ENCODE measurements at places on chromosomes 5 and 9. TPM values are rescaled to one million over a fixed set of nuclear protein-coding genes. Genes with fewer than 3 reads are reported as not detected.

DNA sequence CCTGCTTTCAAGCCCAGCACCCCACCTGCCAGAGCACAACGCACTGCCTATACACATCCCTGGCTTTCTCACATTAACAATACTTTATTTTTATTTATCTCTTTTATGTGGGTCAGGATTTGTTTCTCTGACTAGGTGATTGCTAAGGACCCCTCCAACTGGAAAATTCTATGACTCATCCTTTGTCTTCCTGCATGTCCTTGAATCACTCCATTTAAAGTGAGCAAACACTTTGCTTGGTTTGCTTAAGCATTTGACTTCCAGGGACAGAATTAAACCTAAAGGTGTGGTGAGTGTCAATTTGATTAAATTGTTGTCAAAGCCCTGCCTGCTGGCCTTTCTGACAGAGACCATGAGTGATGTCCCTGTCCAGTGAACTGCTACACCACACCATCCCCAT, 536.5 kb upstream of the BRINP1 start:
- no peak for DNase-seq

Gene PCDHB15
- total RNA-seq, result 3.4 TPM

DNA sequence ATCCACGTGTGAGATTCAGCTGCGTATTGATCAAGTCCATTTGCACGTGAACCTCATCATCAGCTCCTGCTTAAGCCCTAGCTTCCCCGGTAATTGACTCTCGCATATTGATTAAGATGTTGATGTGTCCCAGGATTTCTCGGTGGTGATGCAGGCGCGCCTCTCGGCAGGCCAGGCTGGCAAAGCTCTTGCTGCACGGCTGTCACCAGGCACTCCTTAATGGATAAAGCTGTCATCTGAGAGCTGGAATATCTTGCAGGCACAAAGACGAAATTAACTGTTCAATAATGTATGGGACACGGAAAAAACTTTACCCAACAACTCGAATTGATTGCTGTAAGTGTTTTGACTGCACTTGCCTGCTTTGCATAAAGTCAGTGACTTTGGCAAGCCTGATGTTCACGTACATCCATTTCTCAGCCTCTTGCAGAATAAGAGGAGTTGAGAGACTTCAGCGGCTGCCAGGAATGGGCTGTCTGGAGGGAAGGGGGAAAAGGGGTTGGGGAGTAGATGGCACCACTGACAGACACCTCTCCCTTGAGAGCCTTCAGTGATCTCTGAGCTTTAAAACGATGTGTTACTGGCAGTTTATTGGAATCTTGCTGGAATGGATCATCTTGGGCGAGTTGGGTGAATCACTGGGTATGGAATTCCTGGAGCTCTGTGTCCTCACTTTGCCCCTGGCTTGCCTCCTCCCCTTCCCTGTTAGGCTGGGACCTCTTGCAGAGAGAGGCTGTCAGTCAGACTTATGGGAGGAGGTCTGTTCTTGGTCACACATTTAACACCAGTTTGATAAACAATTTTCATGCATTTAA, 650.3 kb downstream of the CCDC171 start:
- no peak for DNase-seq

GRCh38 chr5:134115806-134116175, 1.3 kb downstream of the TCF7 start:
- no peak for DNase-seq

Gene DCANP1
- total RNA-seq, result not detected

GRCh38 chr9:133873009-133873408, 119.1 kb downstream of the VAV2 start:
- no peak for DNase-seq

GRCh38 chr5:3845230-3845629, 249.6 kb downstream of the IRX1 start:
- no peak for DNase-seq

DNA sequence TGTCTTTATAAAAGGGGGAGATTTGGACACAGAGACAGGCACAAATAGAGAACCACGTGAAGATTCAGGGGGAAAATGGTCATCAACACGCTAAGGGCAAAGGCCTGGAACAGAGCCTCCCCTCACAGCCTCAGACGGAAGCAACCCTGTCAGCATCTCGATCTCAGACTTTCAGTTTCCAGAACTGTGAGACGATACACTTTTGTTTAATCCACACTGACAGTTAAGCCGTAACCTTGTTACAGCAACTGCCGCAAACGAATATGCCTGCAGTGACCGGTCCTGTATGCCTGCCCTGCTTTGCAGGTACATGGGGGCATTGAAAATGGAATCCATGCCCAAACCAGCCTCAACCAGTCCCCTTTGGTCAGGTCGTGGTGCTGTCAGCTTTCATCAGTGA, 139.5 kb downstream of the ATPSCKMT start:
- DNase-seq, result no peak

DNA sequence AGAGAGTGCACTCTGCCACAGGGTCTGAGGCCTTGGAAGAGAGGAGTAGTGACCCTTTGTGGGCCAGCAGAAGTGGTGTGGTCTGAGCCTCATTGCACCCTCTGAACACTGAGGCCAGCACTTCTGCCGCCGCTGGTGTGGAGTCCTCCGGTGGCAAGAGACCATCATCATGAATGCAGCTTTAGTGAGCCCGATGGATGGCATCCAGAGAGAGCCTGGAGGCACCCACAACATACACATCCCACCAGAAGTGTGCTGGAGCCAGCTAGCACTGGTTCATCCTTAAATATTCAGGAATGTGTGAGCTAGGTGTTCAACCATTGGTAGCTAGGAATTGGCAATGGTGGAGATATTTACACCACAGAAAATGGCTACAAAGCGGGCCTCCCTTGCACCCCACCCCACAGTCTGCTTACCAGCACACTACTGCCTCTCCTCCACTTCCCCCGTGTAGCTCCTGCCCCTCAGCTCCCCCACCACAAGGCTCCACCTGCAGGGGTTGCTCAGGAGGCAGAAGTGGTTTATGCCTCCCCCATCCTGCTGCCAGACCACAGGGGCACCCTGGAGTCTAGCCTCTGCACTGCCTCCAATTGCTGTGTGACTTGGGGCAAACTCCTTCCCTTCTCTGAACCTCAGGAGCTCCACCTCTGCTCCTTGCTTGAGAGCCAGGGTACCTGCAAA, 16.4 kb downstream of the SLC6A7 start:
- DNase-seq, result no peak

- no peak for DNase-seq
Measured at GRCh38 chr5:165209101-165209727, 1703.8 kb downstream of the MAT2B start.

Gene SMIM27
- 8.1 TPM for total RNA-seq

- DNase-seq, result no peak
Measured at GRCh38 chr5:73496984-73497457, 1.2 kb upstream of the BTF3 start.

DNA sequence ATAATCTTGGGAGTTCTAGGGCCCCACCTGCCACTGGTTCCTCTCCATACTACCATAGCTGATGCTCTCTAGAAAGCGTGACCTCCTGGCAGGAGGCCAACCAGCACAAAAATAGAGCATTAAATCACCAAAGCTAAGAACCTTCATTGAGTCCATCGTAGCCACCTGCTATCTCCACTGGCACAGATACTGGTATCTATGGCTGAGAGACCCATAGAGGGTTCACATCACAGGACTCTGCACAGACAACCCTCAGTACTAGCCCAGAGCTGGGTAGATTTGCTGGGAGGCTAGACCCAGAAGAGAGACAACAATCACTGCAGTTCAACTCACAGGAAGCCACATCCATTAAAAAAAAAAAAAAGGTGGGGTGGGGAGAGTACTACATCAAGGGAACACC, 509.1 kb downstream of the DTWD2 start:
- DNase-seq, result no peak

Gene PLEKHG4B
- total RNA-seq, result not detected

- no peak for DNase-seq
Measured at GRCh38 chr5:177346820-177347219, 4.6 kb downstream of the LMAN2 start.

Gene MLANA
- not detected for total RNA-seq

- DNase-seq, result no peak
Measured at GRCh38 chr9:37289631-37290030, 132.9 kb upstream of the GRHPR start.

Gene ZFP37
- total RNA-seq, result 2.0 TPM

DNA sequence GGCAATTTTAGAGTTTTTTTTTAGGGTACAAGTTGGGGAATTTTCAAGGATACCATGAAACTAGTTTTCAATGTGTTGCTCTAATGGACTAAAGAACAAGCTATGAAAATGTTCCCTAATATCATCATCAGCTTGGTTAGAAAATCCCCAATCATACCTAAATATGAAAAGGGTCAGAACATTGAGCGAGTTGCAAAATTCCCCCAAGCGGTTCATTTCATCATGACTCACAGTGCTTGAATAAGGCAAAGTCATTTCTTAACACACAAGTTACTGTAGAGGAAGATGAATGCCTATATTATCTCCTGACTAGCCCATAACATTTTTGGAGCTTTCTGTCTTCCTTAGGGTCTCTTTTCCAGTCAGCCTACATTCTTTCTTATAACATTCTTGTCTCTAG, 62.7 kb downstream of the ST8SIA4 start:
- no peak for DNase-seq

GRCh38 chr9:92350740-92351133, 25.0 kb downstream of the CENPP start:
- DNase-seq, result no peak

DNA sequence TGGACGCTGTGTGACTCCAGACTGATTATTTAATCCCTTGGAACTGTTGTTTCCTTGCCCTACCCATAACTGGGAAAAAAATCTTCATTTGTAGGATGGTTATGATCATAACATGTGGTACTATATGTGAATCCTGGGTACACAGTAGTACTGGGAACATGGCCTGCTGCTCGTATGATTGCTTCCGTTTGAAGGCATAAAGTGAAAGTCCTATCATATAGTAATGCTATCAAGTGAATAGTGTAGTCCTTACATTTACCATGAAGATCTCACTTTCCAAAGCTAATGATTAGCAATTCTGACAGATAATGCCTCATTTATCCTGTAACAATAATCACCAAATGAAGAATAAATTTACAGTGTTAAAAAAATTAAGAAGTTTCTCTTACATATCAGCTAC, 53.2 kb downstream of the MEF2C start:
- DNase-seq, result no peak

- no peak for DNase-seq
Measured at GRCh38 chr9:74001382-74001781, 495.8 kb upstream of the RORB start.

- DNase-seq, result no peak
Measured at GRCh38 chr5:103505581-103506305, 56.8 kb downstream of the NUDT12 start.

DNA sequence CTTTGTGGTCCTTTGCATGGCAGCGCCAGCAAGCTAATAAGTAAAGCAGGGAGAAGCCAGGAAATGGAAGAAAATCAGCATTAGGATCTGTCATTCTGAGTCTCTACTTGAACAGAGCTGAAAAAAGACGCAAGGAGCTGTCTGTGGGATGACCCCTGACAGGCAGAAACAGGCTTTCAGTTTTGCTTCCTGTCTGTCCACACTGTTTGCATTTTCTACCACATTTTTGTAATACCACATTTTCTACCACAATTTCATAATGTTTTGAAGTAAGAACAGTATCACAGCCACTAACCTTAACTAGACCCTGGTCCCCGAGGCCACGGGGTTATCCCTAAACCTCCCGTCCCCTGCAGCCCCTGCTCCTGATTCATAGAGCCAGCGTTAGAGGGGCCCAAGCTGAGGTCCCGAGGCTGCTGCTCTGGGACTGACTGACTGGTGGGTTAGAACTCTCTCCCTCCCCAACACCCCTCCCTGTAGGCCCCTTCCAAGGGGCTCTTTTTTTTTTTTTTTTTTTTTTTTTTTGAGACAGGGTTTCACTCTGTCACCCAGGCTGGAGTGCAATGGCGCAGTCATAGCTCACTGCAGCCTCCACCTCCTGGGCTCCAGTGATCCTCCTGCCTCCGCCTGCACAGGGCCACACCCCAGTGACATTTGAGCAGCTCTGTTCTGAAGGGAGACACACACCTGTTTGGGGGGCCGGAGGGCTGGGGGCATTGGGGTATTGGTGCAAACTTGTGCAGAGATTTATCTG, 4.0 kb upstream of the CLIC3 start:
- DNase-seq, result no peak

GRCh38 chr5:129322968-129323367, 137.1 kb upstream of the ADAMTS19 start:
- DNase-seq, result no peak

DNA sequence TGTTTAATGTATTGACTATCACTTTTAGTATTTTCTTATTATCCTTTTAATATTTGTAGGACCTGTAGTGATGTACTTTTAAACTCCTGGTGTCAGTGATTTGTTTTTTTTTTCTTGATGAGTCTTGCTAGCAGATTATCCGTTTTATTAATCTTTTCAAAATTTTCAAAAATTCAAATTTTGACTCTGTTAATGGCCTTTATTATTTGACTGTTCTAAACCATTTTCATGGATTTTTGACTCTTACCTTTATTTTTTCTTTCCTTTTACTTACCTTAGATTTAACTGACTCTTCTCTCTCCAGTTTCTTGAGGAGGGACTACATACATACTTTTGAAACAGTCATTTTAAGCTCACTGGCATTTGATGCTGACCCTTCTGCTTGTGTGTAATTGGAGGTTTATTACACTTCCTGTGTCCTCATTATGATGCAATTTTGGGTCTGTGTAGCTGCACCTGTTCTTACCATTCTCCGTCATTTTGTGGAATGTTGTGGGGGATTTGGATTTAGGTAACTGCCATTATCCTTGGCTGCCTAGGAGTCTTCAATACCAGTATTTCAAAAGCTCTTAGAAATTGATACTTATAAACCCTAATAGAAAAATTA, 32.0 kb upstream of the EXOC3 start:
- DNase-seq, result no peak

DNA sequence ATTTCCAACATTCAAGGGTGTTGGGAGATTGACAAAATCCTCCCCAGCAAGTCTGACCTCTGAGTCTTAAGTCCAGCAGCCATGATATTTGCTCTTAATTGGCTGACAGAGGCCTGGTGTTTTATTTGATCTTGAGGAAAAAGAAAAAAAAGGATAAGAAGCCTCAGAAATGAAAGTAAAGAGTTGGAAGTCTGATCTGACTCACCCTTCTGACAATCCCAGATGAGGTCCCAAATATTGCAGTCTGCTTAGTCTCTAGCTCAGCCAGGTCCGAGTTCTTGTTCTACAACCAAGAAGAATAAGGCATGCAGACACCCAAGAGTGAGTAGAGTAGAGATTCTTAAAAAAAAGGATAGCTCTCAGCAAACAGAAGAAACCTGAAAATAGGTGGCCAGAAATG, 632.5 kb upstream of the ST8SIA4 start:
- no peak for DNase-seq

- no peak for DNase-seq
Measured at GRCh38 chr5:148104226-148104625, 40.4 kb downstream of the SPINK5 start.
